IMR-90 (cell line): ENCODE measurements at places on chromosomes 2 and 18. TPM values are rescaled to one million over a fixed set of nuclear protein-coding genes. Genes with fewer than 3 reads are reported as not detected.

DNA sequence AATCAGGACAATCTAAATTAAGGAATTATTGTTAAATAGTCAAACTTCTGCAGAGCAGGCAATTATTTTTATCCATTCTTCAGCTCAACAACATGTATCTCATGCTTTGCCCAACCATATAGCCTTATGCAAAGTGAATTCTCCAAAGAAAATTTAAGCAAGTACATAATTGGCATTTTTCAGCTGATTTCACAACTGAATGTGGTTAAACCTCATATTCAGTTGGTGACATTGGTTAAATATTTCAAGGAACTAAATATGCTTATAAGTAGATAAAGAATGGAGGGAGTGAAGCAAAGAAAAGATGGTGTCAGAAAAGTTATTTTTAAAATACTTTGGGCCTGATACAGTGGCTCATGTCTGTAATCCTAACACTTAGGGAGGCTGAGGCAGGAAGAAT lies 816.2 kb downstream of the NRXN1 start:
- no peaks in the 10 kb centered on the region for H3K27me3 ChIP-seq
- DNase-seq, result no peak
- H3K4me3 ChIP-seq, result no peak overlapping the region
- H3K4me1 ChIP-seq, result no peaks in the 10 kb centered on the region
- H3K36me3 ChIP-seq, result no peaks in the 10 kb centered on the region

DNA sequence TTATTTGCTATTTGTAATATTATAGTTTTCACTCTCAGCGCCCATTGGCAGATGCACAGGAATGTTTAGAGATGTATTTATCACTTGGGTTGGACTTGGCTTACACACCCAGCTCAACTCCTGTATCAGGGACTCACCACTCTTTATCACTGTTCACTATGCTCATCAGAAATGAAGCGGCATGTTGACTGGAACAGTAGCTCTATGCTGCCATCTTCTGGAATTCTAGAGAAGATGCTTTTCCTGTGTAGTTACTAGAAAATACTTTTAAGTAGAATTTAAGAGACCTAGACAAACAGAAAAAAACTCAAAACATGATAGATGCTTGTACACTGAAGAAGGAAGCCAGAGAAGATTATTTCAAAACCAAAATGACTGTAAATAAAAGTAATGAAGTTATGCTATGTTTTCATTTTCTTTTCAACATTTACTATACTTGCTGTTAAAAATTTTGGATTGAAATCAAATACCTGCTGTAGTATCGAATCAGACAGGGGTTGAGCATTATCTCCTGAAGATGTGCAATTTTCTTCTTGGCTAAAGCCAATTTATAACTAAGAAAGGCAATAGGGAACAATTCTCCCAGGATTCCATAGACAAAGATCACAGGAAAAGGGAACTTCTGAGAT lies 47.4 kb upstream of the NXPH2 start:
- H3K4me1 ChIP-seq, result no peaks in the 10 kb centered on the region
- no peak overlapping the region for H3K4me3 ChIP-seq
- H3K36me3 ChIP-seq, result no peaks in the 10 kb centered on the region
- peak; percentile 68 for DNase-seq

DNA sequence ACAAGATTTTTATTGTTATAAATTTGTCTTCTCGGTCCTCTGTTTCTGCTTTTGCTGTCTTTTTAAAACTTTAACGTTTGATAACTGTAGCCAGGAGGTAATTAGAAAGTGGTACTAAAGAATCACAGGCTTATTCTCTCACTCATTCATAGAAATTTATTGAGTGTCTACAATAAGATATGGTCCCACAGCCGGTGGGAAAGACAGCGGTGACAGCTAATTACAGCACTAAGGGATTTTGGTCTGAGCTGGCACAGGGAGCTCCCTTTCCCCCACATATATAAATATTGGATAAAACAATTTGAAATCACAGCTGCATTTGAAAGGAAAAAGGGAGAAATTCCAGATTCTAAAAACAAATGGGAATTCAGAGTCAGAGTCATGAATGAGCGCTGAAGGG lies 93.1 kb upstream of the CAPN13 start:
- no peaks in the 10 kb centered on the region for H3K36me3 ChIP-seq
- H3K4me1 ChIP-seq, result no peaks in the 10 kb centered on the region
- no peaks in the 10 kb centered on the region for H3K27me3 ChIP-seq
- H3K4me3 ChIP-seq, result no peak overlapping the region
- no peak overlapping the region for H3K27ac ChIP-seq
- DNase-seq, result no peak

GRCh38 chr2:65033178-65033577 lies 23.0 kb upstream of the CEP68 start:
- H3K27me3 ChIP-seq, result peaks cover 3% of the 10 kb centered on the region
- H3K4me1 ChIP-seq, result peaks cover 1% of the 10 kb centered on the region; the same call in 1 of the 2 replicates
- no peak overlapping the region for H3K4me3 ChIP-seq
- no peak overlapping the region for H3K27ac ChIP-seq
- H3K36me3 ChIP-seq, result no peaks in the 10 kb centered on the region
- no peak for DNase-seq

- no peak overlapping the region for H3K27ac ChIP-seq
- no peak overlapping the region for H3K4me3 ChIP-seq
- H3K27me3 ChIP-seq, result no peaks in the 10 kb centered on the region; the same call in 1 of the 2 replicates
- H3K36me3 ChIP-seq, result no peaks in the 10 kb centered on the region
Observed at GRCh38 chr2:186456941-186457340, 29.1 kb upstream of the ZC3H15 start.

- H3K4me3 ChIP-seq, result no peak overlapping the region
- no peaks in the 10 kb centered on the region for H3K36me3 ChIP-seq
- no peak for DNase-seq
- H3K4me1 ChIP-seq, result no peaks in the 10 kb centered on the region
Observed at GRCh38 chr2:47645246-47645645, 137.7 kb upstream of the MSH6 start.

GRCh38 chr2:110865188-110865587 lies 132.8 kb downstream of the ACOXL start:
- H3K36me3 ChIP-seq, result no peaks in the 10 kb centered on the region
- H3K27ac ChIP-seq, result no peak overlapping the region
- peak; percentile 6 for DNase-seq
- H3K4me3 ChIP-seq, result no peak overlapping the region
- no peaks in the 10 kb centered on the region for H3K4me1 ChIP-seq

- H3K27ac ChIP-seq, result no peak overlapping the region
- no peaks in the 10 kb centered on the region for H3K27me3 ChIP-seq
- no peak for DNase-seq
- H3K4me1 ChIP-seq, result peaks cover 14% of the 10 kb centered on the region
- no peaks in the 10 kb centered on the region for H3K36me3 ChIP-seq
Observed at GRCh38 chr2:10190737-10191532, 68.4 kb downstream of the RRM2 start.

DNA sequence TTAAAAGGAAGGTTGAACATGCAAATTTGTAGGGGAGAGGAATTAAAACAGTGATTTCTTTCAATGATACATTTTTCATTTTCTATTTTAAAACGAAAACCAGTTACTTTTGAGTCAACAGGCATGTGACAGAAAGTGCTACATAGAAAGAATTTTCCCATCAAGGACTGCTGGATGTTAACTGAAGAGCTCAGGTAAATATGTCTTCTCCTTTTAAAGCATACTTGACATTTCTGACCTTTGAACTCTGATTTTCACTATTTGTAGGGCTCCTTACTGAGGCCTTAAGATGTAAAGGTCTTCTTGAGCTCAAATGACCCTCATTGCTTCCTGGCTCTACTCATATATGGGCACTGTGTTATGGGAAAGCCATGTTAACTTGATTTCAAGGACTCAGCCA lies 32.4 kb downstream of the FIGN start:
- H3K27me3 ChIP-seq, result no peaks in the 10 kb centered on the region
- no peaks in the 10 kb centered on the region for H3K4me1 ChIP-seq
- no peak overlapping the region for H3K27ac ChIP-seq
- no peak for DNase-seq
- no peak overlapping the region for H3K4me3 ChIP-seq
- no peaks in the 10 kb centered on the region for H3K36me3 ChIP-seq

DNA sequence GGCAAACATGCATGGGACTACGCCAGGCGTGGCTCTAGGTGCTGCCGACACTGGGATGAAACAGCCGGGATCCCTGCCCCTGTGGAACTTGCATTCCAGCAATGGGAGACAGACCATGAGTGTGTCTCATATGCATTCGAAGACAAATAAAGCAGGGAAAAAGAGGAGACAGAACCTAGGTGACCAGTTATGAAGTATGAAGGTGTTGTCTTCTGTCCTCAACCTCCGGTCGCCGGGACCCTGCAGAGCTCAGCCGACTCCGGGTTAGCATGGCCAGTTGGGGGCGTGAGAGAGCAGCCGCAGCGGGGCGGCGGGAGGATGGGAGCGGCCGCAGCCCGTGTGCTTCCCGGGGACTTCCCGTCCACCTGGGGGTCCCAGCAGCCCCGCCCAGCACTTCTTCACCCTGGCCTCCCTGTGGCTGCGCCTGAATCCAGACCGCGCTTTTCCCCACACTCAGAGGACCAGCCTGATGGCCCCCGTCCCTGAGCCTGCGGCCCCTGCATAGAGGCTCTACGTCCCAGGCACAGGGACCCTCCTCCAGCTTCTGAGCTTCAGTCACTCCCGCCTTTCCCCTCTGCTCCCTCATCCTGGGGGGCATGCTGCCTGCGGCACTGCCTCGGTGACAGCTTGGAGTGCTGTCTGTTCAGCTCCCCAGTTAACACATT lies 11.4 kb downstream of the ID2 start:
- H3K27ac ChIP-seq, result no peak overlapping the region
- no peak overlapping the region; the same call in 1 of the 2 replicates for H3K4me3 ChIP-seq
- DNase-seq, result no peak
- H3K27me3 ChIP-seq, result peaks cover 4% of the 10 kb centered on the region; the same call in 1 of the 2 replicates
- no peaks in the 10 kb centered on the region for H3K4me1 ChIP-seq

- no peaks in the 10 kb centered on the region for H3K36me3 ChIP-seq
- DNase-seq, result no peak
- H3K4me1 ChIP-seq, result peaks cover 24% of the 10 kb centered on the region
- no peak overlapping the region for H3K27ac ChIP-seq
- H3K4me3 ChIP-seq, result no peak overlapping the region
- H3K27me3 ChIP-seq, result no peaks in the 10 kb centered on the region
Observed at GRCh38 chr2:85447222-85447585, 28.7 kb downstream of the SH2D6 start.

DNA sequence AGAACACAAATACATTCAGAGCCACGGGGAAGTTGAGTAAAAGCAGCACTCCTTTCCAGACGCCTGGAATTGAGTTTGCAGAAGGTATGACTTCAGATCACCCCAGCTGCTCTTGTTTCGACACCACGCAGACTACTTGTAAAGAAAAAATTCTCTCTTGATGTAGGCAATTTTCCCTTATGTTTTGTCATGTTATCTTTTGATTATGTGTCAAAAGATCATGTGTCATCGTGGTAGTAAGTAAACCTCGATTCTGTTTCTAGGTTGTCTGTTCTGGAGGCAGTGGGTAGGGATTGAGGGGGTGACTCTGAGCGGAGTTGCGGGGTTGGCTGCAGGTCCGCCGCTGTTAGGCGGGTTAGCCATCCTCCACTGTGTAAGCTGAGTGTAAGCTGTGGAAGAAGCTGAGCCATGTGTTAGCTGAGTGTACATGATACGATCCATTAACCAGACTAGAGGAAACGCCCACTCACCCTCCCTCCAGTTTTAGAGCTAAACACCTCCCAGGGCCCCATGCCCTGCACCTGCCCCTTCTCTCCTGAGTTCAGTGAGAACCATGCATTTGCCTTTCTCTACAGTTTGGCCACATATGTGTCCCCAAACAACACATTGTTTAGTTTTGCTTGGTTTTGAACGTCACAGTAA lies 181.8 kb downstream of the SNTG2 start:
- no peaks in the 10 kb centered on the region for H3K27me3 ChIP-seq
- H3K36me3 ChIP-seq, result no peaks in the 10 kb centered on the region
- no peak overlapping the region for H3K27ac ChIP-seq
- no peak overlapping the region for H3K4me3 ChIP-seq

- H3K27me3 ChIP-seq, result no peaks in the 10 kb centered on the region; the same call in 1 of the 2 replicates
- DNase-seq, result no peak
- H3K4me3 ChIP-seq, result no peak overlapping the region
- no peaks in the 10 kb centered on the region for H3K4me1 ChIP-seq
- no peaks in the 10 kb centered on the region for H3K36me3 ChIP-seq
- H3K27ac ChIP-seq, result no peak overlapping the region
Observed at GRCh38 chr18:50397023-50397422, 22.2 kb downstream of the SKA1 start.

DNA sequence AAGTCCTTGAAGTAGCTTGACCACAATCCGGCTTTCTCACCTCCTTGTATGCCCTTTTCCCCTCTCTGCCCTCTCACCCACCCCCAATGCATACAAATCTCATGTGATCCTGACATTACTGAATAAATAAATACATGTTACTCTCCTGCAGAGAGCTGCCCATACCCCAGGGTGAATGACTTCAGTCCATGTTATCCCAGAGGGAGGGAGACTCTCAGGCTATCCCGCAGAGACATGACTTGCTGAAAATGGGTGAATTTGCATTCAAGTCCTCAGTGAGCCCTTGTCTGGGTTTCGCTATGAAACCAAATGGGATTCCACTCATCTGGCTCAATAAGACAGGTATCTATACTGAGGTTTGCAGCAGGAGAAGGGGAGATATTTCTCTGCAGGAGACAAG lies 168.5 kb downstream of the FHOD3 start:
- H3K27ac ChIP-seq, result no peak overlapping the region
- no peaks in the 10 kb centered on the region; the same call in 1 of the 2 replicates for H3K27me3 ChIP-seq
- DNase-seq, result no peak

DNA sequence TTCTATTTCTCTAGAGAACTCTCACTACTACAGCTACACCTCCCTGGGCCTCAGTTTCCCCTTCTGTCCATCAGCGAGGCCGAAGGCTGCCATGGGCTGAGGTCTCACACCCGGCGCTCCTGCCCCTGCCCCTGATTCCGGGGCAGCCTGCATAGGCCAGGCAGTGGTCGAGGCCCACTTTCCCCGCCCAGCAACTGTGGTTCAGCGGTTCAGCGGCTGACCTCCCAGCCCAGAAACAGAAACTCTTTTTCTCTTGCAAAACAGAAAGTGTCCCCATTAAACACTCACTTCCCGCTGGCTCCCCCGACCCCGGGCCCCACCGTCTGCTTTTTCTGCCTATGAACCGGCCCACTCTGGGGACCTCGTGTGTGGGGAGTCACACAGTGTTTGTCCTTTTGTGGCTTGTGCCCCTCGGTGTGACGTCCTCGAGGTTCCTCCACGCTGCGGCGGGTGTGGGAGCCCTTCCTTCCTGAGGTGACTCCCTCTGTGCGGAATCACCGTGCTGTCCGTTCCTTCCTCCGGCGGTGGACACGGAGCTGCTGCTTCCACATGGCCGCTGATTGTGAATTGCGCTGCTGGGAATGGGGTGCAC lies 16.0 kb downstream of the PDCD1 start:
- DNase-seq, result no peak
- no peaks in the 10 kb centered on the region for H3K4me1 ChIP-seq
- H3K36me3 ChIP-seq, result no peaks in the 10 kb centered on the region
- no peak overlapping the region for H3K4me3 ChIP-seq
- no peak overlapping the region for H3K27ac ChIP-seq

- no peak overlapping the region for H3K4me3 ChIP-seq
- no peaks in the 10 kb centered on the region for H3K4me1 ChIP-seq
- H3K27ac ChIP-seq, result no peak overlapping the region
- DNase-seq, result peak; percentile 81
- no peaks in the 10 kb centered on the region for H3K36me3 ChIP-seq
Observed at GRCh38 chr2:219736209-219736608, 108.8 kb downstream of the SLC4A3 start.

GRCh38 chr2:70646420-70646818 lies 92.8 kb upstream of the TGFA start:
- no peaks in the 10 kb centered on the region for H3K36me3 ChIP-seq
- H3K4me1 ChIP-seq, result no peaks in the 10 kb centered on the region
- no peak overlapping the region for H3K4me3 ChIP-seq
- H3K27ac ChIP-seq, result no peak overlapping the region
- H3K27me3 ChIP-seq, result peaks cover 9% of the 10 kb centered on the region
- DNase-seq, result no peak

Gene AQP12B
- total RNA-seq, result not detected in 2 replicates

Gene CCDC74A
- total RNA-seq, result 3.1 and 3.8 TPM in 2 replicates

Gene SULT1C4
- 0.36 and 0.56 TPM in 2 replicates for total RNA-seq

Gene NLRC4
- not detected in 2 replicates for total RNA-seq
